NCI-H226 (cell line): ENCODE measurements at places on chromosomes 3 and 15.

DNA sequence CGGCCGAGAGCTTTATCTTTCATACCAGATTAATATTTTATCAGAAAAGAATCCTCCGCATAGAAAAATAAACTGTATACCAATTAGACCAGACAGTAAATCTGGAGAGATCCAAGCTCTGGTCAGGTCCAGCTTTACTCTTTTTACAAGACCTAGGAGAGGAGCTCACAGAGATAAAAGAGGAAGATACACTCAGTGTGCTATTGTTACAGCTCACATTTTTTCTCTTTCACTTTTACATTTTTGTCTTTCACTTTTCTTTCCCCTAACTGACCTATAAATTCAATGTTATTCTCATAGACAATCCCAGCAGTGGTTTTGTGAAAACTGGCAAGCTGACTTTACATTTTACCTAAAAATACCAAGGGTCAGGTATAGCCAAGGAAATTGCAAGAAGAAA lies 55.8 kb downstream of the GUCA1C start:
- no peak for DNase-seq

GRCh38 chr3:8491271-8492144 lies 10.1 kb upstream of the LMCD1 start:
- no peak for DNase-seq

GRCh38 chr3:184579513-184579912 lies 17.9 kb downstream of the EPHB3 start:
- no peak for DNase-seq

DNA sequence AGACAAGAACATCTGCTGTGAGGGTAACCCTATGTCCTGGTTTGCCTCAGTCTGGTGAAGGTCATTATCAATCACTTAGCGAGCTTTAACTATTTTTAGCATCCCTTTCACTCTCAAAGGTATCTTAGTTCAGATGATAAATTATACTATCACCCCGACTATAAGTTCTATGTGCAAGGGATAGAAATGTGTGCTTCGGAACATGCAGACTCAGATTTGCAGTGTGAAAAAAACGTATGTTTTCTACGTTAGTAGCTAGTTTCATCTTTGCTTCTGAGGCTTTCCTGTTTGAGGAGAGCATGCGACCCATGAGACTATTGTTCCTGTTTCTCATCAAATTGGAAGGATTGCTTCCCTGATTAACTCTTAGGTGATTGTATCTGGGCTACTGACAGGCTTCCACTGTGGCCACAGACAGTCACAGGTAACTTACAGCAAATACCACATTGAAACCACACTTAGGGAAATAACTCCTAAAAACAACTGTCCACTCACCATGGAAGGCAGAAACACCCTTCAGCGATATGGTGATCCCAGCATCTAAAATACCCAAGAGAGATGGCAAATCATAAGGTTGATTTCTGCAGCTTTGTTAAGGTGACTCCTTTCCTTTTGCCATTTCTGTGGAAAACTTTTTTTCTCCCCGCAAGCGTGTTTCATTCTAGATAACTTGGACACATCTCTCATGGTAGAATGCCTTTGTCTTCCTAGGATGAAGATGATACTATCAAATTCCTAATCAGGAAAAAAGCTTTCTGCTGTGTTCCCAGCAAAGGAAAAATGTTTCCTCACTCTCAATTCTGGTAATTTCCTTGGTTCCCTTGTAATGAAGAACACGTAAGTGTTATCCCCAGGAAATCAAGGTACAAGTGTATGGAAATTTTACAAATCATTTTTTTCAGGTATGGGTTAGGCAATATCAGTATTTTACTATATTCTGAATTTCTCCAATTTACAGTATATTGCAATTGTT lies 5.2 kb downstream of the GCSAM start:
- no peak for DNase-seq

DNA sequence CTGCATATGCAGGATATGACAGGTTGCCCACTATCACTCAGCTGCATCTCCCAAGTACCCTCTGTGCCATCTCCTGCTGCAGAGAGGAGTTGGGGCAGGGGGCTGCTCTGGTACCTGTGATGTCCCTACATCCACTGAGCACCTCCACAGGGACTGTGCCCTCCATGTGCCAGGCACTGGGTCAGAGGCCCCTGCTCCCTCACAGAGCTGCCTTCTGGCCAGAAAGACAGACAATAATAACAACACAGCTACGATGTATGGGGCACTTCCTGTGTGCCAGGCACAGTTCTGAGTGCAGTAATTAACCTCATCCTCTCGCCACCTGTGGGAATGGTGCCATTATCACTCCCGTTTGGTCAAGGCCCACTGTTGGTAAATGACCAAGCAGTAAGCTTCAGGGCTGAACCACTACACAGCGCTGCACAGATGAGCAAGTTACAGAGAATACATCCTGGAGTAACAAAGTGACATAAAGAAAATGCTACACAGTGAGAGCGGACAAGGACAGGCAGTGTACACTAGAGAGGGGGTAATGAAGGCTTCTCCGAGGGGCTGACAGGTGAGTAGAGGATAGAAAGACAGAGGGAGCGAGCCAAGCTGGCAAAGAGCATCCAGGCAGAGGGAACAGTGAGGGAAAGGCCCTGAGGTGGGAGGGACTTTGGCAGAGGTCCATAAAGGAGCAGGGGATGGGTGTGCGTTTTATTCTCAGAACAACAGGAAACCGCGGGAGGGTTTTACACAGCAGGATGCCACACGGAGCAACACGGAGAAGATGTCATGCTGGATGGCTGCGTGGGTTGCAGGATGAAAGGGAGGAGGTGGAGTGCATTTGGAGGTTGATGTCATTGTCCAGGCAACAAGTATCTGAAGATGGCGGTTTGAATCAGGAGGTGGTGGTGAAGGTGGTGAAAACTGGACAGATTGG lies 13.6 kb downstream of the WNT7A start:
- no peak for DNase-seq

DNA sequence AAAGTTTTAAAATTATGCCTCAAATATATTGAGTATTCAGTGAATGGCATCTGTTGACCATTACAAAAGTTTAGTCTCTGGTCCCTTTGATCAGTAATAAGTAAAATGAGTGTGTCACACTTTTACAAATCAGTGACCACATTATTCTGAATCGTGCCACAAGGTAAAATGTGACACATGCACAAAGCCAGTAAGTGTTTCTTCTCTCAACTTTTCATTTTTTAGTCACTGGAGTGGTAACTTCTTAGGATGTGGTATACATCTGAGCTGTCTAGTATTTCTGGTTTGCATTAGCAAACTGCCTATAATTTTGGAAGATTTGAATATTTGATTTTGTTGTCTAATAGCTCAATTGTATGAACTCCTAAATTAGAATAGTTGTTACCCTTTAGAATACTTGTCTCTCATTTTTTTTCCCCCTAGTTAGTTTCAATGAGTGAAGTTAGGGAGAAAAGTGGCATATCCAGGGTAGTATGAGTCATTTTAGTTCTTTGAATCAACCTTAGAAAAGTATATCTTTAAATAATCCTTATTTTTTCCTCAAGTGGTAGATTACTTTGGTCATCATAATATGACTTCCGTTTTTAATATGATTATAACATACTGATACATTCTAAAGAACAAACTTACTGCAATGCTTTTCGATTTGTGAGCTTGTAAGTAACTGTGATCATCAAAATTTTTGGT lies 18.1 kb downstream of the DNAJC13 start:
- DNase-seq, result no peak

- DNase-seq, result no peak
Observed at GRCh38 chr3:194100856-194101390, 35.0 kb upstream of the HES1 start.

- no peak for DNase-seq
Observed at GRCh38 chr15:33131552-33132232, 62.8 kb downstream of the FMN1 start.

GRCh38 chr3:121980450-121980796 lies 41.6 kb downstream of the ILDR1 start:
- no peak for DNase-seq

- peak; percentile 94 for DNase-seq
Observed at GRCh38 chr3:178170698-178171535, 365.3 kb upstream of the KCNMB2 start.

GRCh38 chr3:20490996-20491395 lies 305.0 kb upstream of the SGO1 start:
- DNase-seq, result no peak

GRCh38 chr3:23671851-23672589 lies 133.7 kb upstream of the UBE2E1 start:
- no peak for DNase-seq

- DNase-seq, result no peak
Observed at GRCh38 chr3:30730967-30731366, 124.6 kb downstream of the TGFBR2 start.

GRCh38 chr3:28132941-28133340 lies 108.5 kb upstream of the CMC1 start:
- DNase-seq, result no peak

GRCh38 chr3:70000563-70001081 lies 1.1 kb downstream of the SAMMSON start:
- DNase-seq, result no peak

GRCh38 chr3:109154979-109155378 lies 18.5 kb downstream of the C3orf85 start:
- no peak for DNase-seq

DNA sequence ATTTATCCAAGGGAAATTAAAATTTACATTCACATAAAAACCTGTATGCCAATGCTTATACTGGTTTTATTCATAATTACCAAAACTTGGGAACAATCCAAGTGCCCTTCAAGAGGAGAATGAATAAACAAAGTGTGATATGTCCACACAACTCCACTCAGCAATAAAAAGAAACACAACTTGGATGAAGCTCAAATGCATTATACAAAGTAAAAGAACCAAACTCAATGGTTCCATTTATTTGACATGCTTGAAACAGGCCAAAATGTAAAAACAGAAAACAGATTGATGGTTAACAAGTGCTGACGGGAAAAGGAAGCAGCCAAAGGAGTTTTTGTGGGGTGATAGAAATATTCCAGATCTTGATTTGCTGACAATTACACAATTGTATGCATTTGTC lies 23.5 kb downstream of the OCA2 start:
- DNase-seq, result no peak

DNA sequence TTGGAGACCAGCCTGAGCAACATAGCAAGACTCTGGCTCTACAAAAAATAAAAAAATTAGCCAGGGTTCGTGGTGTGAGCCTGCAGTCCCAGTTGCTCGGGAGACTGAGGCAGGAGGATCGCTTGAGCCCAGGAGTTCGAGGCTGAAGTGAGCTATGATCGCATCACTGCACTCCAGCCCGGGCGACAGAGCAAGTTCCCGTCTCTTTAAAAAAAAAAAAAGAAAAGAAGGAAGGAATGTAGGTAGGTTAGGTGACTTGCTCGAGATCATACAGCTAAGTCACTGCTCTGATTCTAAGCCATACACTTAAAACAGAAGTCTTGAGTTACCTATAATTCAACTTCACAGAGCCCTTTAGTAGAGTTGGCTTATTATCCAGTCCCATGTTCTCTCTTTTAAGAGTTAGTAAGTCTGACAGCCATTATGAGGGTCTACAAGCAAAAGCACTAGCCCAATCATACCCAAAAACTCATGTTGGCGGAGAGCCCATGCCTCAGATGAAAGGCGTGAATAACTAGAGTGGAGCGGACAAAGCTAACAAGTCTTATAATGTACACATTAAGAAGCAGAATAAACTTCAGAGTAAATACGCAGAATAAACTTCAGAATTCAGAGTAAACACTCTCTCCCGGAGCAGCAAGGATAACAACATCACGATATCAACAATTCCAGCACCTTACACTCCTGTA lies 768 bp downstream of the AAGAB start:
- DNase-seq, result no peak

GRCh38 chr3:104510131-104510849 lies 856.4 kb upstream of the ALCAM start:
- peak; percentile 65 for DNase-seq

DNA sequence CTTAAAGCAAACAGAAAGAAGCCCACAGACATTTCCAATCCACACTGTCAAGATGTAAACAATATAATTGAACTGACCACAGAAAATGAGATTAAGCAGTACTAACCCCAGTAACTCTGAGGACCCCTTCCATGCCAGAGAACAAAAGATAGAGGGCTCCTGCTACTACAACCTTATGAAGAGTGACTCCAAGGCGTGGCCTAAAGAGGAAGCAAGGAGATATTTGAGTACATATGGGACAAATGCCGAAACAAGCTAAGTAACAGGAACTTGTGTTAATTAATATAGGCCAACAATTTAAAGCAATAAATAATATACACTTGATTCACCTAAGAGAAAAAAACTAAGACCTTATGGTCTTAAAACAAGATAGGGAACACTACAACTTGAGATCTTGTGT lies 25.0 kb upstream of the VPS39 start:
- no peak for DNase-seq

GRCh38 chr3:32276279-32276841 lies 37.9 kb downstream of the CMTM8 start:
- peak; percentile 43 for DNase-seq

GRCh38 chr3:63809607-63810006 lies 9.5 kb upstream of the C3orf49 start:
- DNase-seq, result peak; percentile 22

- no peak for DNase-seq
Observed at GRCh38 chr3:52788890-52789745, 5.5 kb upstream of the ITIH3 start.

DNA sequence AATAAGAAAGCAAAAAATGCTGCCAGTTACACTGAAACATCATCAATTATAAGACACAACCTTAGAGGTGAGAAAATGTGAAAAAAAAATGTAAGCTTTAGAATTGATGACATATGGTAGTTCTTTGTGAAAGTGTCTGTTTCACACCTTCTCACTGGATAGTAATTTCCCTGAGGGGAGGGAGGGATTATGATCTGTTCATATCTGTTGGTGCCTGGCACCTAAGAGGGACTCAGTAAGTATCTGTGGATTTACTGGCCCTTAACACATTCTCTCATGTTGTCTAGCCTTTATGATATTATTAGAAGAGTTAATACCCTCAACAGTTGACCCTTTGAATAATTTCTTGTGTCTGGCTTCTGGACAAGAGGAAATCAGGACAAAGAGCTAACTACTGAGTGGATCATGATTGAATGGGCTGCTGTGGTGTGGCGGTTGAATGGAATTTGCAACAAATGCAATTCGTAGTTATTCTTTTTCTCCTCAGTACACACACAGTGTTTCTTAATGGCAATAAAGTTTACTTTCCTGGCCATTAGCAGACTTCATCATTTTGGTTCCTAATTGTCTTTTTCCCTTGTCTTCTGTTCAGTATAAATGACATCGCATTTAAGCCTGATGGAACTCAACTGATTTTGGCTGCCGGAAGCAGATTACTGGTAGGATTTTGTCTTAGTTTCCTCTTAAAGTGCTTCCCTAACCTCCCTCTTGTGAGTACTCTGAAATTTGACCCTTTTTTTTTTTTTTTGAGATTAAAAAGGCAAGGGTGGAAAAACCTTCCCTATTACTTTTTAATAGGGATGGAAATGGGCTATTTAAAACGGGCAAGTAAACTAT lies 9.5 kb downstream of the IFT122 start:
- peak; percentile 34 for DNase-seq

GRCh38 chr3:54240-54639 lies 142.3 kb upstream of the CHL1 start:
- no peak for DNase-seq
